ENCODE measurements at places on chromosomes 12 and 14.

- H3K4me1 ChIP-seq = no peaks in the 10 kb centered on the region
- no peak overlapping the region for H3K4me3 ChIP-seq
- no peaks in the 10 kb centered on the region for H3K27me3 ChIP-seq
These were observed 28.9 kb downstream of the SLC25A21 start for GRCh38 chr14:37143475-37143874.

GRCh38 chr12:26233631-26234030, 38.3 kb downstream of the SSPN start:
- H3K27ac ChIP-seq = no peak overlapping the region
- peaks cover 21% of the 10 kb centered on the region for H3K27me3 ChIP-seq
- H3K36me3 ChIP-seq = no peaks in the 10 kb centered on the region

- no peaks in the 10 kb centered on the region for H3K36me3 ChIP-seq
- no peak overlapping the region for H3K4me3 ChIP-seq
- H3K27me3 ChIP-seq = peaks cover 33% of the 10 kb centered on the region
- H3K4me1 ChIP-seq = peaks cover 5% of the 10 kb centered on the region
- no peak for DNase-seq
These were observed 51.1 kb upstream of the VRK1 start for GRCh38 chr14:96746101-96746500.

DNA sequence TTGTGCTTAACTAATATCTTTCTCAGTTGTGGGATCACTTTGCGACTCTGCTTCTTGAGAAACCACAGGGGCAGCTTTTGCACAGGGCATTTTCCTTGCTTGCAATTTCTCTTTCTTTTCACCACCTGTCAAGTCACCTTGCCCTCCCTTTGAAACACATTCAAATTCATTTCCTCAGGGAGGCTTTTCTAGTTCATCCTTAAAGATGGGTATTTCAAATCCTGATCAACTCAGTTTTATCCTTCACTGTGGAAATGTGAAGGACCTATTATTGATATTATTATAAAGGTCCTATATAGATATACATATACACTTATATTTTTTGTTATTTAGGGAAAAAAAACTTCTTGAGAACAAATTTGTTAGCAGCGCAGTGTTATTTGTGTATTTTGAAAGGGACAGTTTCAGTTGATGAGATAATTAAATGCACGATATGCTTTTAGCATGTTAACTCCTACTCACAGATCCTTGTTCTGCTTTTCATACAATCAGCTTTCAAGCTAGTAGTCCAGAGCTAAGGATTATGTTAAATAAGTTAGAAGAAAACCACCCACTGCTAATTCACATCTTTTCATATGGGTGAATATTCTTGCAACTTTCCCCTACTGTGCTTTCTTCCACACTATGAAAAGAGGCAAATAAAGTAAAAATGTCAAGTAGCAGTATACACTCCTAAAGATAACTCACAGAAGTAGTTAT, 501.4 kb upstream of the RGS6 start:
- no peak overlapping the region for H3K27ac ChIP-seq
- H3K4me1 ChIP-seq = peaks cover 9% of the 10 kb centered on the region
- no peak for DNase-seq
- H3K27me3 ChIP-seq = no peaks in the 10 kb centered on the region

GRCh38 chr14:24607081-24607480, 2.4 kb downstream of the GZMH start:
- H3K4me3 ChIP-seq = peak overlapping the region; percentile 56
- peak overlapping the region; percentile 80 for H3K27ac ChIP-seq
- H3K4me1 ChIP-seq = peaks cover 54% of the 10 kb centered on the region

GRCh38 chr12:131116468-131117117, 162.9 kb downstream of the ADGRD1 start:
- no peak for DNase-seq
- no peaks in the 10 kb centered on the region for H3K4me1 ChIP-seq
- H3K27me3 ChIP-seq = no peaks in the 10 kb centered on the region
- no peak overlapping the region for H3K27ac ChIP-seq
- no peaks in the 10 kb centered on the region for H3K36me3 ChIP-seq

- H3K4me1 ChIP-seq = peaks cover 20% of the 10 kb centered on the region
- no peak for DNase-seq
- peaks cover 46% of the 10 kb centered on the region for H3K36me3 ChIP-seq
- no peaks in the 10 kb centered on the region for H3K27me3 ChIP-seq
These were observed 10.0 kb downstream of the CACNB3 start for GRCh38 chr12:48828293-48828692.

DNA sequence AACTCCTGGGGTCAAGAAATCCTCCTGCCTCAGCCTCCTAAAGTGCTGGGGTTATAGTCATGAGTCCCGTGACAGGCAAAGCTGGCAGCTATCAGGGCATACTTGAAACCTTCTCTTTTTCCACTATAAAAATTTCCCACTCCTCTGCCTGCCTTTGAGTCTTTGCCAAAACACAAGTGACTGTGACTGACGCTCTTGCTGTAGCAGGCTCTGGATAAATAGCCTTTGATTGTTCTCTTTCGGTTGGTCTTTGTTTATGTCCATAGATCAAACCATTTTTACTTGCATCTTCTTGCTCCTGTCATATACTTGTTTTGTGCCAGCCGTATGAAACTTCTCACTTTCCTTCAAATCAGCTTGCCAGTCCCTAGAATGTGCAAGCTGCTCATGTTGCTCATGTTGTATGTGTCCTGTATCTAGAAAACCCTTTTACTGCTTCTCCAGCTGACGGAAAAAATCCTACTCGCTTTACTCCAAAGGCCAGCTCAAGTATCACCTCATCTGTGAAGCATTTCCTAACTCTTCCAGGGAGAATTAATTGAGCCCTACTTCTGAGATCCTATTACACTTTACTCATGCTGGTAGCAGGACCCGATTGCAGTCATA, 73.1 kb downstream of the RESF1 start:
- no peak for DNase-seq
- no peaks in the 10 kb centered on the region for H3K27me3 ChIP-seq
- H3K36me3 ChIP-seq = no peaks in the 10 kb centered on the region
- H3K4me1 ChIP-seq = no peaks in the 10 kb centered on the region

DNA sequence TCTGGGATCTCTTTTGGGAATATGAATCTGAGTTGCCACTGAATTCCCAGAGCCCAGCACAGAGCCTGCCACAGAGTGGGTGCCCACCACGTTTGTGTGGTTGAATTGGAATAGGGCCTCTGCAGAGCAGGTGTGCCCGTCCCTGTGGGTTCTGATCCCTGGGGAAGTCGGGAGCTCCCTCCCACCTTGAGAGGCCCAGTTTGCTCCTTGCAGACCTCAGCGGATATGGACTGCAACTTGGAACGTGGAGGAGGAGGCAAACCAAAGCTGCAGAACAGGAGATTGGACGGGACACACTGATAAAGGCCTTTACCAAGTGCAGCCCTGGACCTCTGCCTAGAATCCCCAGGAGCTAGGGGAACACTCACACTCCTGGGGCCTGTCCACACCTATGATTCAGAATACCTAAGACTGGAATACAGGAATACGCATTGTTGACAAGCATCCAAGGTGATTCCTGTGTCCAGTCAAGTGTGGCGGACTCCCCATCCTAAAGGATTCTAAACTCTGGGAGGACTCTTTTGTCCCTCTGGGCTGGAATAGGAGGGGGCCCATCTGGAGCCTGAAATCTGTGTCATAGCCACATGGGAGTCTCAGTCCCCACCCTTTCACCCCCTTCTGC, 2.4 kb downstream of the KRT76 start:
- no peak overlapping the region for H3K4me3 ChIP-seq
- H3K27ac ChIP-seq = no peak overlapping the region
- DNase-seq = no peak
- H3K4me1 ChIP-seq = no peaks in the 10 kb centered on the region

GRCh38 chr14:34098045-34098984, 147.4 kb upstream of the EGLN3 start:
- H3K27me3 ChIP-seq = no peaks in the 10 kb centered on the region
- peaks cover 22% of the 10 kb centered on the region for H3K4me1 ChIP-seq
- peak; percentile 39 for DNase-seq
- H3K27ac ChIP-seq = no peak overlapping the region
- H3K36me3 ChIP-seq = no peaks in the 10 kb centered on the region

- no peak for DNase-seq
- peaks cover 6% of the 10 kb centered on the region for H3K36me3 ChIP-seq
- H3K4me1 ChIP-seq = peaks cover 6% of the 10 kb centered on the region
These were observed 3.9 kb upstream of the NR2C1 start for GRCh38 chr12:95077341-95077740.

GRCh38 chr14:96581902-96582301, 79.7 kb downstream of the PAPOLA start:
- H3K27ac ChIP-seq = no peak overlapping the region
- peaks cover 4% of the 10 kb centered on the region for H3K4me1 ChIP-seq
- H3K36me3 ChIP-seq = no peaks in the 10 kb centered on the region
- peaks cover 13% of the 10 kb centered on the region for H3K27me3 ChIP-seq
- peak; percentile 14 for DNase-seq

DNA sequence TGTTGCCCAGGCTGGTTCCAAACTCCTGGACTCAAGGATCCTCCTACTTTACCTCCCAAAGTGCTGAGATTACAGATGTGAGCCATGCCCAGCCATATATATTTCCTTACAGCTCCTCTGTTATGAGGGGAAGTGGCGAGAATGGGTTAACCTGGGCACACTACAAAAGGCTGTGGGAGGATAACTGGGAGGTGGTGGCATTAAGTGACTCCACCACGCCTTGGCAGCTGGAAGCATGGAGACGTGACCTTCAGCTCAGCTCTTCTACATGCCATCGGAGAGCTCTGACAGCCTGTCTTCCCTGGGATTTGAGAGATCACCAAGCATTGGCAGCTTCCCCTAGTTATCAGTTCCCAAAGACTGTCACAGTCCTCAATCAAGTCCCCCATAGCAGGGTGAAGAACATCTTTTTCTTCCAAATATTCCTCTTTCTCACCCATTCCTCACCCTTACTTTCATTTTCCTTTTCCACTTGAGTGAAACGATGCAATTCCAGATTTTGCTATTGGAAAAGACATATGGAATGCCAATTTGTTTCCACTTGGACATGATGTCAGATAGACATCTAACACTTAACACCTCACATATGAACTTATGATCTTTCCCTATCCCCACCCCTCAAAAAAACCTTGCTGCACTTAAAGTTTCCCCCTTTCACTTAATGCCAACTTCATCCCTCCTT, 48.5 kb downstream of the PHLDA1 start:
- DNase-seq = no peak
- no peak overlapping the region for H3K27ac ChIP-seq
- H3K4me3 ChIP-seq = no peak overlapping the region

- peak; percentile 69 for DNase-seq
- H3K36me3 ChIP-seq = no peaks in the 10 kb centered on the region
- H3K4me3 ChIP-seq = no peak overlapping the region
- no peaks in the 10 kb centered on the region for H3K4me1 ChIP-seq
- H3K27ac ChIP-seq = no peak overlapping the region
These were observed 98.2 kb downstream of the SNAPC1 start for GRCh38 chr14:61860294-61860918.

- no peak overlapping the region for H3K4me3 ChIP-seq
- no peak for DNase-seq
- no peak overlapping the region for H3K27ac ChIP-seq
- H3K4me1 ChIP-seq = no peaks in the 10 kb centered on the region
- no peaks in the 10 kb centered on the region for H3K36me3 ChIP-seq
These were observed 613.5 kb upstream of the TBX3 start for GRCh38 chr12:115297445-115297844.

DNA sequence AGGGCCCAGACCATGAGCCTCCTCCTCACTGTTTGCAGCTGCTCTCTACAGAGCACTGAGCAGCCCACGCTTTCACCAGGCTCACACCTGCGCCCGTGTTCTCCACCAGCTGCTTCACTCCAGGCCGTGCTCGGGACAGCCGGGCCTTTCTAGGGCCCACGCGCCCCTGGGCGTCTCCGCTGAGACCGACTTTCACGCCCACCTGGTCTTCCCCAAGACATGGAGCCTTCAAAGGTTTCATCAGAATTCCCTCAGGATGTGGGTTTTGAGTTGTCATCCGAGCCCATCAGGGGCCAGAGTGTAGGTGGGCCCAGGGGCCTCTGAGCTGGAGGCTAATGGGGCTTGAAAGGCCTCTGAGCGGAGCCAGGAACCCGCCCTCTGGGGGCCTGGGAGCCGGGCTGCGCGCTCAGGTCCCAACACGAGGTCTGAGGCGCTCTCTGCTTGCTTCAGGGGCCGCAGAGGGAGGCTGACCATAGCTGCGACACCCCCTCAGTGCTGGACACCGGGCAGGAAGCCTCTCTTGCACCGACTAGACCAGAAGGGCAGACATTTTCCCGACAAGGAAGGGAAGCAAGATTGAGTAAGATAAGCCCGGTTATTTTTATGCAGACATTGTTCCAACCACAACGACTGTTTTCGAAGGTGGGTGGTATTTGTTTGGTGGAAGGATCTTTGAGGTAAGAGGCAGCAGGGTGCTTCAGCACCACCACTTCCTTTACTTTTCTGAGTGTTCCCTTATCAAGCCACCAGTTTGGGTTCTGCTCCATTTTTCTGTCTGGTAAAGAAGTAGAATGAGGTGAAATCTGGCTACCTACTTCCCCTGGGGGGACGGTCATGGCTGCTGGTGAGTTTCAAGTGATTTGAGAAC, 125.0 kb upstream of the FUT8 start:
- H3K36me3 ChIP-seq = peaks cover 16% of the 10 kb centered on the region
- H3K4me1 ChIP-seq = peaks cover 71% of the 10 kb centered on the region
- peak overlapping the region; percentile 73 for H3K4me3 ChIP-seq
- DNase-seq = peak; percentile 63
- peak overlapping the region; percentile 94 for H3K27ac ChIP-seq
- H3K27me3 ChIP-seq = no peaks in the 10 kb centered on the region

DNA sequence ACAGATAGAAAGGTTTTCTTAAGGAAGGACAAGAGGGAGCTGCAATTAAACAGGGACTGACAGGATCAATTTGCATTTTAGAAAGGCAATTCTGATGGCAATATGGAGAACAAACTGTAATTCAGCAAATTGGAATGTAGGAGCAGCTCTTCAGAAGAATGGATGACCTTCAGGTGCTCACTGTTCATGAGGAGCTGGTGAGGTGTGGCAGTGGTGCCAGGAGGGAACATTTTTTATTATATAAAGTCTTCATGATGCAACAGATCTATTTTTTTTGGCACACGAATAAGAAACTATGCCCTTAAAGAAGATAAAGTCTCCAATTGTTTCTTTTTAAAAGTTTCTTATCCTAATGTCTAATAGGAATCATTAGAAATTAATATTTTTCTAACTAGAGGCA, 151.7 kb downstream of the SLC38A4 start:
- H3K4me3 ChIP-seq = no peak overlapping the region
- no peak overlapping the region for H3K27ac ChIP-seq
- H3K27me3 ChIP-seq = peaks cover 2% of the 10 kb centered on the region
- peaks cover 6% of the 10 kb centered on the region for H3K4me1 ChIP-seq
- H3K36me3 ChIP-seq = no peaks in the 10 kb centered on the region

DNA sequence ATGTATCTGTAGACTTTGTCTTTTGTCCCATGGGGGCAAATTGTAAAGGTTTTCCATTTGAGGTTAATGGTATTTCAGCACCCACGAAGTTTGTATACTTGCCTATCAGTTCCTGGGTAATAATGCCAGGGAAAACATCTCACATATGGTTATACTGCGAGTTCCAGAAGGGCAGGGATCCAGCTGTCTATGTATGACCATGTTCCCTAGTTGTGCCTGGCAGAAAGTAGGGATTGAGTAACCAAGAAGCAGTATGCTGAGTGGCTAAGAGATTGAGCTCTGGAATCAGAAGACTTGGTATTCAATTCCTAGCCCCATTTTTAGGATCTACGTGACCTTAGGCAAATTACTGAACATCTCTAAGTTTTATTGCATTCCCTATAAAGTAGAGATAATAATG, 173.2 kb upstream of the PWP1 start:
- no peak overlapping the region for H3K4me3 ChIP-seq
- no peak for DNase-seq
- H3K27me3 ChIP-seq = no peaks in the 10 kb centered on the region
